ENCODE measurements at places on chromosomes 4 and X. TPM values are rescaled to one million over a fixed set of nuclear protein-coding genes. Genes with fewer than 3 reads are reported as not detected.

Gene TLR10
- total RNA-seq: 0.30 TPM

- no peak for DNase-seq
Observed at GRCh38 chrX:154649503-154650220, 3.7 kb downstream of the CTAG2 start.

GRCh38 chrX:24347881-24348280 lies 12.6 kb upstream of the SUPT20HL1 start:
- DNase-seq: no peak

DNA sequence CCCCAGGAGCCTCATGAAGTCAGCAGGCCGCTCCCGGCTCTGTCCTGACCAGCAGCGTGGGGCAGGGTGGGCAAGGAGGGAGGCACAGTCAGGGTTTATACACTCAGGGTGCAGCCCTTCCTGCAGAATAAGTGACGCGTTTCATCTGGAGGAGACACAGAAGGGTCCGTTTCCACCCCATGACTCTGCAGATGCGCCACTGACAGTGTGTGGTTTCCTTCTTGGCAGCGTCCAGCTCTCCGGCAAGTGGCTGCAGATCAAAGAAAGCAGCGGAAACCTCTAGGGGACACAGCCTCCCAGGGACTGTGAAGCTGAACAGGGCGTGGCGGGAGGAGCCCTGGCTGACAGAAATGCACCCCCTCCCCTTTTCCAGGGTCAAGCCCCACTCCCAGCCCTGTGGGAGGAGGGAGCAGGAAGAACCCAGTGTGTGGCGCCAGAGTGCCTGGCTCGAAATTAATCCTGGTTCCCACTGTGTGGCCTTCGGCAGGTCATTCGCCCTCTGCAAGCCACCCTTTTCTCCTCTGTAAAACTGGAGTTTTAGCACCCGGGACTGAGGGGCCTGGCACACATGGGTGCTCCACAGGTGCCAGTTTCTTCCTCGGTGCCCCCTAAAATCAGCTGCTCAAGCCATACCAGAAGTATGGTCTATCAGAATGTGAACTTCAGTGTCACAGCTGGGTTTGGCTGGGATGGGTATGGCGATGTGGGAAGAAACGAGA lies 17.3 kb upstream of the TBC1D14 start:
- DNase-seq: no peak

DNA sequence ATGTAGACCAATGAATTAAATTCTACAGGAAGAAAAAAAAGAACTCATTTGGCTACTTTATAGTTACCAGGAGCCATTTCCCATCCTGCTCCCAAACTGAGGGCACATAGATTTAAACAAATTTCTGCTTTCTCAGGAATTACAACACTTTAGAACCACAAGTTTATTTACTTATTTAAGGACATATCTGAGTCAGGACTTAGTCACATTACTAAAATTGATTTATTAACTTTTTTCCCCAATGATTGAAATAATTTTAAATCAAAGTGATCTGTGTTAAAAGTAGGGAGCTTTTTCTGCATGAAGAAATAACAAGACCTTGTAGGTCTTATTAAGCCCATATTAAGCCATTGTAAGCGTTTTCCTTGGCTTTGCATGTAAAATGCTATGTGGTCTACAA lies 291.0 kb upstream of the HAND2 start:
- DNase-seq: no peak

DNA sequence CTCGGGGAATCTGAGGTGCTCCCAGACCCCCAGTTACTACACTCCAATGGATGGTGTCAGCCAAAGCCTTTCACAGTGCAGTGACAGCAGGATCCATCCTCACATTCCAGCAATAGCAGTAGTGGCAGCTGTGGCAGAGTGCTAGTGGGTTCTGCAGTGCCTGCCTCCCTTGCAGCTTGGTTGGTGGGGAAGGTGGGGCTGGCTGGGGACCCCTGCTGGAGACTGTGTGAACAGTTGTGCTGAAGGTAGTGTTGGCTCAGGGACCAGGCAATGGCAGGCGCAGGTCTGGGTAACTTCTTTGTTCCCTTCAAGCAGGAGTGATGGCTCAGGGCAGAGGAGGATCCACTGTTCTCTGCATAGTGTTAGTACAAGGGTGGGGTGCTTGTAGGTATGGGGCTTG lies 343.7 kb upstream of the TRAM1L1 start:
- no peak for DNase-seq

GRCh38 chrX:71996826-71997225 lies 86.2 kb downstream of the NHSL2 start:
- no peak for DNase-seq

Gene NEXMIF
- total RNA-seq: not detected

Gene EXOC1
- 17.6 TPM for total RNA-seq

- no peak for DNase-seq
Observed at GRCh38 chrX:124435616-124436015, 89.3 kb downstream of the SH2D1A start.

DNA sequence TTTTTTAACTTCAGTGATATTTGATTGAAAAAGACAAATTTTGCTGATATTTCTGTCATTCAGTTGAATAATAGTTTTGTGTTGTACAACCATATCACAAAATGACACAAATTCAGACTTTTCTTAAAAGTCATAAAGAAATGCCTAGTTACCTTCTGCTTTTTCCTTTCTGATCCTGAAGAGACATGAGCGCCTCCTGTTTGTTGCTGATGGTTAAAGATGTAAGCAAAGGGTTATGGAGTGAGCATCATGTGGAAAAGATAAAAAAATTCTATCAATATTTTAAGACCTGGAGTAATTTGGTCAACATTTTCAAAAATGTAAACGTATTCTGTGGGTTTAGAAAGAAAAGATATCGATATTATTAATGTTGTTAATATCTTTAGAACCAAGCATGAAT lies 669.9 kb upstream of the NR3C2 start:
- no peak for DNase-seq

DNA sequence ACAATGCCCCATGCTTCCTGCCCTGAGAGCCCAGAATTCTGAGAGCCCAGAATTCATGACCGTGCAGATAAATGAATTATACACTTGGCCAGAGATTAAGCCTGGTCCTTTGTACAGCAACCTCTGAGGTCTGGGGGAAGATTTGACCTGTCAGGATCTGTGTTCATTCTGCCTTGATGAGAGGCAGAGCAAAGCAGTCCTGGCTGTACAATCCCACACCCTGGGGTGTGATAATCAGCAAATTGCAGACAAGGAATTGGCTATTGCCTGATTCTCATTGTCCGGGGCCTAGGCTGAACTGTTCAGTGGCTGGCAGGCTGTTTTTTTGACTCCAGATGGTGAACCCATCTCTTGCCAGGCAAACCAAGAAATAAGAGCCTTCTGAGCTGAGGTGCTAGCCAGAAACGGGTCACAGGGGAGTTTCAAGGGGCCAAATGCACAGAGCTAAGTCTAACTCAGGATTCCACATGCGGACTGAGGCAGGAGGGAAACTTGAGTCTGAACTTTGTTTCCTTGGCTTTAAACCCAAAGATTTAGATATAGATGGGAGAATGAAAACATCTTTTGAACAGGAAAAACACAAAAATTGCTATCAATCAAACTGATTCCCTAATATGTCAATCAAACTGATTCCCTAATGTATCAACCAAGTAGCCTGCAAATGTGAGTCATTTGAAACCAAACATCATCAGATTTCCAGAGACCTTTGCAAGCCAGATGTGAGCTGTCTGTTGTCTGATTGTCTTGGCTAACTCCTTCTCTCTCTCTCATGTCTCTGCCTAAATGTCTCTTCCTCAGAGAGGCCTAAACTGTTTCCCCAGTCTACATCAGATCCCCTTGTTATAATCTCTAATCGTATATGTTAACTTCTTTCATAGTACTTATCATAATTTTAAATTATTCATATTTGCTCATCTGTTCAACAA lies 159.3 kb downstream of the ATG4A start:
- DNase-seq: no peak

GRCh38 chrX:38305971-38306370 lies 21.3 kb downstream of the RPGR start:
- DNase-seq: no peak

Gene KCNE5
- total RNA-seq: not detected

DNA sequence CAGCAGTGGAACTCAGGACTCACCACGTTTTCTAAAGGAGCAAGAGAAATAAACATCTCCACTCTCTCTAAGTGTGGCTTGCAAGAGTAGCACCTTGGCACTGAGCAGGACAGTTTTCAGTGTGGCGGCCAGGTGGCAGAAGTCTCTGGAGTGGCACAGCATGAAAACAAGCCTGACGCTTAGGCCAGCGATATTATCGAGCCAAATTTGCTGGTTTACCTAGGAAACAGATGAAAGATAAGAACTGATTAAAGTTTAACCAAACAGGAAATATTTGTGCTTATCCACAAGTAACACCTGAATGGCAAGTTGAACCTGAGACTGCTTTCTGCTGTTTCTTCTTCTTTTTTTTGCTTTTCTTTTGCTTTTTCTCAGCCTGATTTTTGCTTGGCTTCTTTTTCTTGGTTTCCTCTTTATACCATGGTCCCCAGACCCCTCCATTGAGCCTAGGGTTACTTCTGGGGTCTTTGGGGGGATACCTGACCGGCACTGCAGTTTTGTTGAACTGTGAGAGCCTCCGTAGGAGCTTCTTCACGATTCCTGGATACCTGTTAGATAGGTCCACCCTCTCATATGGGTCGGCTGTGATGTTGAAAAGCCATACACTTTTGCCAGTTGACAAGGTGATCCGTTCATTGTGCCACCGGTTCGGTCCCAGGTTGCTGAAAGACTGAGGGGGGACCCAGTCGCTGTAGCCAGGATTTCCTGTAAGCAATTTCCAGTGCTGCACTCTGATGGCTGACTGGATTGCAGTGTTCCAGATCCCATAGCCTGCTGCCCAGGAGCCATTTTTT lies 77.3 kb downstream of the ARSJ start:
- no peak for DNase-seq

Gene TCP11X2
- not detected for total RNA-seq

DNA sequence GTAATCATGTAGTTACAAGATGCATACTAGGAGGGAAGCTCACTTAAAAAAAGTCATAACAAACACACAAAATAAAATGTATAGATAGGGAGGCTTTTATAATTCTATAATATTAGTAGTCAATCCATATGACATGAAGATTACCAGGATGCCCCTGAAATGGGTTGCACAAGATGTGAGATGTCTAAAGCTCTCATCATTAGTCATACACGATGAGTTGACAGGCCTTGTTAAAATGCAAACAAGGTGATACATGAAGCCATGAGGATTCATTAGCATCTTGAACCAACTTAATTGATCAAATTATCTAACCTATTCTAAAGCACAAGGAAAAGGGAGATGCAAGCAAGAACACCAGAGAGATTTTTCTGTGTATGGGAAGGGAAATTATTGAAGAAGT lies 470.2 kb downstream of the IQCM start:
- DNase-seq: no peak

DNA sequence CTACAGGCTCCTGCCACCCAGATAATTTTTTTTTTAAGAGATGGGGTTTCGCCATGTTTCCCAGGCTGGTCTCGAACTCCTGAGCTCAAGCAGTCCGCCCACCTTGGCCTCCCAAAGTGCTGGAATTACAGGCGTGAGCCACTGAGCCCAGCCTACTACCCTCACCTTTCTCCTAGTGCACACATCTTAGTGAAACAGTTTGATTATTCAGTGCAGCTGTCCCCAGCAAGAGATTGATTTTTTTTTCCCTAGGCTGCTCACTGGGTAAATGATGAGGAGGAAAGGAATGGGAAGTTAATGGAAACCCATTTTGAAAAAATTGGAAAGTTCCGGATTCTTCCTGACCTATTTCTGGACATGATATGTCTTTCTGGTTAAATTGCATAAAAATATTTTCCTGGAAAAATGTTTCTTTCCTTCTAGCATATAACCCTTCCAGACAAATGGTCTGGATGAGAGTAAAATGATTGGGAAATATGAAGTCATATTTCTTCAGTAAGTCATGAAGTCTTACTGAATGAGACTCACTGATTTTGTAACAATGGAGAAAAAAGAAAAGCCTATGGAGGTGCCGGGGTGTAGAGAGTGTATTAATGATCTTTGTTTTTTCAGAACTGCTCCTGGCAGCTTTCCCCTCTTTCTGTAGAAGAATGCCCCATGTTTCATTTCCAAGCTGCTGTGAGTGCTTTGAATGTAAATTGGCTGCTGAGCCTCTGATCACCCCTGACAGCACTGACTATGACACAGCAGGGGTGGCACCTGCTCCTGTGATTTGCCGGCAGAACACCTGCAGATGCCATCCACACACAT lies 19.5 kb upstream of the ZNF41 start:
- no peak for DNase-seq

Gene FOXR2
- total RNA-seq: not detected
